B cell (primary cell): ENCODE measurements at places on chromosomes 16 and 17.

GRCh38 chr16:4664538-4665418 is 28.6 kb upstream of the NUDT16L1 start:
- DNase-seq = peak; percentile 62

- DNase-seq = no peak
Measured at GRCh38 chr17:29930409-29931010, 482 bp upstream of the SSH2 start.

GRCh38 chr17:44030482-44030881 is 15.7 kb upstream of the TMEM101 start:
- DNase-seq = no peak

GRCh38 chr16:86383488-86384262 is 126.7 kb upstream of the FOXF1 start:
- no peak for DNase-seq
